ENCODE measurements at places on chromosomes 2 and 18.

- DNase-seq, result no peak
Observed at GRCh38 chr2:65351948-65352595, 80.3 kb downstream of the SPRED2 start.

DNA sequence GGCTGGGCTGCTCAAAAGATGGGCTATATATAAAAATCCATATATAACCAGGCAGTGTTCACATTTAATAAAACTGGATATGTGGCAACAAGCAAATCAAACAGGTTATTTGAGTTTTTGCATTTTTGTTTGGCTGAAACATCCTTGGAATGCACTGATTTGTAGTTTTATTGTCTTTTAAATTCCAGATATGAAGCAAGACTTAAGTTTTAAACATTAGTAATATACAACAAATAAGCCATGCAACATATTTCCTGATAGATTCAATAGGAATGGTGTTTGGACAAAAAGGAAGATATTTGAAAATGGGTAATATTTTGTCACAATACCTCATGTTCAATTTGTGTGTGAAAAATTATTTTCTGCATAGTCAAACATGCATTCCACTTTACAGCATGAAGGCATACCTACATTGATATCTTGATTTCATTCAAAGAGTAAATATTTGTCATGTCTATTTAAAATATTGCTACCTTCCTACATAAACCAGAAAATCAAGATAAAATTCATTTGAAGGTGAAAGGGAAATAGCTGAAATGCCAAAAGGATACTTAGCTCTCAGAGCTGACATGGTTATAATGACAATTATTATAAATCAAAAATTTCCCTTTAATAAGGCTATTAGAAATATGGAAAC, 132.3 kb upstream of the NETO1 start:
- DNase-seq, result no peak

GRCh38 chr2:158380746-158381145, 75.8 kb downstream of the CCDC148 start:
- DNase-seq, result no peak

GRCh38 chr2:36246320-36246990, 109.1 kb upstream of the CRIM1 start:
- DNase-seq, result peak; percentile 78

DNA sequence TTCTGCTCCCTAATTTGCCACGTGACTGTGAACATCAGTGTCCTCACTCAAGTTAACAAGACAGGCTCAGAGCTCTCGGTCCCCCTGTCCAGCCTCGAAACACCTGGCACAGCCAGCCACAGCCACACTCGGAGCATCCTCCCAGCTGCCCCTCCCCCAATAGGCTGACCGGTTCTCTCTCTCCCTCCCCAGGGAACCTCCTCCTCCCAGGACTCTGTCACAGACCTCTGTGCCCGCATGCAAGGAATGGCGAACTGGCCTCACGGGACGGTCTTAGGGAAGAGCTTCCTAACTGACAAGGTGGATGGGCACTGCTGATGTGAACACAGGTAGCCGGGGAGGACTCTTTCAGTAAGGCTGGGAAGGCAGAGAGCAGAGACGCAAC, 18.8 kb downstream of the CYP26B1 start:
- no peak for DNase-seq

DNA sequence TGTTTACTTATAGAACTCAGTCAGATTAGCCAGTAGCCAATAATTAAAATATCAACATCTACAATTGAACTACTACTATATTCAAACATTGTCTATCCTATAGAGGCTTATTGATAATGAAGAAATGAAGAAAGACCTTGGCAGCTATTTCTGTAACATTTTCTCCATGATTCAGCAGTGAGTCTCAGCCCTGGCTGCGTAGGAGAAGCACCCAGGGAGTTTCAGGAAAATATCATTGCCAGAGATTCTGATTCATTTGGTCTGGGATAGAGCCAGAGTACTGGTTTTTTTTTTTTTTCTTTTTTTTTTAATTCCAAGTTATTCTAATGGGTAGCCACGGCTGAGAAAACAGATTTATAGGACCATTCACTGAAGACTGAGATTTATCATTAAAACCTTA, 404.8 kb downstream of the TXNL1 start:
- DNase-seq, result no peak

GRCh38 chr2:179248024-179248348, 16.6 kb downstream of the SESTD1 start:
- DNase-seq, result no peak

- no peak for DNase-seq
Observed at GRCh38 chr2:48790407-48791170, 35.1 kb upstream of the LHCGR start.

DNA sequence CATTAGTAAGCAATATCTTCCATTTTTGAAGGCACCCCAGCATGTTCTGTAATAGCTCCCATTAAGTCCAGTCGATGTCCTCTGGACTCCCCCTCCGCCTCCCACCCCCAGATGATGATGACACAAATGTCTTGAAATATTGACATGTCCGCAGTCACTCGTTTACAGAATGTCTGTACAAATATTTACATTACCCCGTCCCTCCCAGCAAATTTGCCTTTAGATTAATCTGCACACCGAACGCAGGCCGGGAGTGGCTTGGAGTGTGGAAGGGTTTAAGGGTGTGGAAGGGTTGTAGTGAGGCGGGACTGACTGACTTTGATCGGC, 853 bp upstream of the OSBPL6 start:
- no peak for DNase-seq

DNA sequence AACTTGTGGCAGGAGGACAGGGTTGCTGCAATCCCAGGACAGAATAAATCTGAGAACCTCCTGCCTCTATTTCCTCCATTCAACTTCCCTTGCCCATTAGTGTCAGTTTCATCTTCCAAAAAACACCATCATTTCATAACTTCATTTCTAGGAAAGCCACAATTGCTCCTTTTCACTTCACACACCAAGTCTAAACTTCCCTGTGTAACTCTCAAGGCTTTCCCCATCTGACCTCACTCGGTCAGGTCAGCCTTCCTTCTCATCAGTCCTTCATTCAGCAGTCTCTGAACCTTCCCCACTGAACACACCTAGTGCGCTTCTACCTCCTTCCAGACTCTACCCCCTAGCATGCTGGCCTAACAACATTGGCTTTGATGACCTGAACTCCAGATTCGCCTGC, 35.8 kb downstream of the TCF7L1 start:
- no peak for DNase-seq

DNA sequence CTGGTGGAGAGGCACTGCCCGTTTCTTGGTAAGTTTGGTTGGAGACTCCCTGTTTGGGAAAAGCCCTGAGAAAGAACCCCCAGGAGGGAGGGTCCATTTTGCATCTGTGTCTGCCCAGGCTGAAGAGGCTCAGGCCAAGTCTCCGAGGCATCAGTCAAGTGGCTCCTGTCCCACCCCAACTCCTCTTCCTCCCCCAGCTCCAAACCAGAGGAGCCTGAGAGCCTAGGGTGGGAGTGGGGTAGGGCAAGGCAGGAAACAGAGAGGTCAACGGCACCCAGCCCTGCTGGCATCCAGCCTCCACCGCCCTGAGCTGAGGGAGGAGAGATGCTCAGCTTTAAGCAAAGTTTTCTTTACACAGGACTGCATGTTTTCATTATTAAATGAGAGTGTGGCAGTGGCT, 38.2 kb downstream of the CYP27C1 start:
- DNase-seq, result no peak

- DNase-seq, result no peak
Observed at GRCh38 chr2:231356466-231356844, 39.1 kb upstream of the B3GNT7 start.

DNA sequence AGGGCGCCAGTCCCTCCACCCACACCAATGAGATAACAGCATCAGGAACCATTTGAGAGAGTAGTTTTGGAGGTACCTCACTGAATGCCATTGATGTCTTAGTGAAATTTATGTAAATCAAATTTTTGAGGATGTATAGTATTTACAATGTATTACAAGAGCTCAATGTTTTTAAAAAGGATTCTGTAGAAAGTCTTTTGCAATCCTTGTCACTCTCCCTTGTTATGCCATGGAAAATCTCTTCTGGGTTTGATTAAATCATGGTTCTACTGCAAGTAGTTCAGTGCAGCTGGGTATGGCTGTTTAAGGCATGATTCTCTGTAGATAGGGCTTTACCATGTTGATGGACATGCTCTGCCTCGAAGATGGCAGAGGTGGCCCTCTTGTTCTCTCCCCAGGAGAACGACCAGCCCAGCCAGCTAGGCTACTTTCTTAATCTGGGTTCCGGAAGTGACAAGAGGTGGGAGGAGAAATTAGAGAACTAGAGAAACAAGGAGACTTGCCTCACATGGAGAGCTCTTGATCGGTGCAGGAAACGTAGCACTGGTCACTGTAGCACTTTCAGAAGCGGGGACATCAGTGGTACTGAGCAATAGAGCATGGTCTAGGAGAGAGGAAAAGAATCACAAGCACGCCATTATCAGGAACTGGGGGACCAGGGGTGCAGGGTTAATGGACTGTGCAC, 202.7 kb downstream of the CLIP4 start:
- DNase-seq, result no peak

- DNase-seq, result no peak
Observed at GRCh38 chr2:37983719-37984118, 58.6 kb downstream of the RMDN2 start.

GRCh38 chr2:241052677-241053360, 49.3 kb downstream of the MTERF4 start:
- DNase-seq, result no peak

DNA sequence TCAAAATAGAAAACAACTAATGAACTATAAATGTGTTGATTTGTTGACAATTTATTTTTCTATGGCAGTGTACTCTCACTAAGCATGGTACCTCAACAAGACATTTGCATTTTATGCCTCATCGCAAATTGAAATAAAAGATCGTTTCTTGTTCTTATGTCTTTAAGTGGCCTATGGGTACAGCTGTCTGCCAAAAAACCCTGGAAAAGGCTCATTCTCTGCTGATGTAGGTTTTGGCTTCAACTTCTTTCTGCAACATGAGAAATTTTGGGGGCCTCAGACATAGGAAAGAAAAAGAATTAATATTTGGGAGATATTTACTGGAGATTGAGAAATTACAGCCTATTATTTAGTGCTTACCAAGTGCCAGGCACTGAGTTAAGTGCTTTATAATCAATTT, 205.1 kb upstream of the DPP10 start:
- no peak for DNase-seq

GRCh38 chr2:152200565-152201465, 25.3 kb upstream of the STAM2 start:
- DNase-seq, result no peak

DNA sequence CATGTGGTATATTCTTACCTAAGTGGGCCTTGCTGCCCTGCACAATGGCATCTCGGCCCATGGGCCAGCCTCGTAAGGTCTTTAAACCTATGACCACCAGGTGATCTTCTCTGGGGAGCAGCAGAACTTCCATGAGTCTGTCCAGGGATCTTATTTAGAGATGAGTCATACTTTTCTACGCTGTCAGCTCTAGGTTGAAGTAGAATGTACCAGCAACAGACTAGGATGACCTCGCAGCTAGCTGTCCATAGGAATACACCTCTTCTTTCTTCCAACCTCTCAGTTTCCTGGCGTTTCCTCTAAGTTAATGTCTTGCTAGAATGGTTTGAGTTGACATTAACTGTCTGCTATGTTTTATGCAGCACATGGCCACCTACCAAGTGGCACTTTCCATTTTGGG, 15.6 kb upstream of the CXCR4 start:
- no peak for DNase-seq

DNA sequence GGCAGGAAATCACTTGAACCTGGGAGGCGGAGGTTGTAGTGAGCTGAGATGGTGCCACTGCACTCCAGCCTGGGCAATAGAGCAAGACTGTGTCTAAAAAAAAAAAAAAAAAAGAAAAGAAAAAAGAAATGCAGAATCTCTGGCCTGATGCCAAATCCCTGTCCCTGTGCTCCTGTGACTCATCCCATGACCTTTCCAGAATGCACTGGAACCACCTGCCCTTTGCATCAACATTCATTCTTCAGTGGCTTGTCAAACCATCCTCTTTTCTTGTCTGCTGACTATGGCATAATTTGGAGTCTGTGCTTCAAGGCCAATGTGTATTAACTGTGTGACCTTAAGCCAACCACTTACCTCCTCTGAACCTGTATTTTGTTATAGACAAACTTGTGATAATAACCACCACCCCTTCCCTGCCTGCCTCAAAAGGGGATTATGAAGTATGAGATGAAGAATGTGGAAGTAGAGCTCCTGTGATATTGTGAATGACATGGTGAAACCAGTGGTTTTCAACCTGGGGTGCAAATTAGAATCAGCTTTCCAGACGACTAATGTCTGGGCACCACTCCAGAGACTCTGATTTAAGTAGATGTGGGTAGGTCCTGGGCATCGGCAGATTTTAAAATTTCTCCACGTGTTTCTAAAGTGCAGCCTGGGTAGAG, 189.3 kb downstream of the CLIP4 start:
- no peak for DNase-seq

- DNase-seq, result no peak
Observed at GRCh38 chr18:79445696-79446561, 50.2 kb downstream of the NFATC1 start.
